Stimulated activated CD8-positive, alpha-beta memory T cell treated with anti-CD3 and anti-CD28 coated beads, Interleukin-12 subunit alpha, Interleukin-12 subunit beta, amount 100 ng/mL, for 4 hours (primary cell): ENCODE measurements at places on chromosomes 2 and 18.

DNA sequence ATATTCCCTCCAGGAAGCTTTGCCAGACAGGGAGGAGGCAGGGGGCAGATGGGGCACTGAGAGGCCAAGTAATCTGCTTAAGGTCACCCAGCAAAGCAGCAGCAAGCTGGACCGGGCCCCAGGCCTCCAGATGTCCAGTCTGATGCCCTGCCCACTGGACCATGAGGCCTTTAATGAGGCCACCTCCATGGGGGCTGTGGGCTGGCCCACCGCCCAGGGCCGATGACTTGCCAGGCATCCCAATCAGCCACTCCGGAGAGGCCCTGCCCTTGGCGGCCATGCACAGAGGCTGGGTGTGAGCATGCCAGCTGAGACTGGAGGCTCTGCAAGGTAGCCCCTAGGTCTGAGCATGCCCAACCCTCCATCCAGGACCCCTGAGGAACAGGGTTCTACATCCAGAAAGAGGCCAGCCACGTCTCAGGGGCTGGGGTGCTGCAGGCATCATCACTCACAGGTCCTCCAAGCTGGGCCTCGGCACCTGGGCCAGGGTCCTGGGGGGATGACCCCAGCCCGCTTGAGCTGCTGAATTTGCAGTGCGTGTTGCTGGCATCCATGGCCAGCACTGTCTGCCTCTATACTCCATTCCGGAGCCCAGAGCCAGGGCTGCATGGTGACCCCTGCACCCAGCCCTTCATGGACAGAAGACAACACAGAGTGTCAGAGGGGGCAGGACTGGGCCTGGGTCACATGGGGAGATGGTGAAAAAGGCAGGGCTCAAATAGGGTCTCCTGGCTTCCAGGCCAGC lies 164.2 kb downstream of the INHBB start:
- no peak for DNase-seq

DNA sequence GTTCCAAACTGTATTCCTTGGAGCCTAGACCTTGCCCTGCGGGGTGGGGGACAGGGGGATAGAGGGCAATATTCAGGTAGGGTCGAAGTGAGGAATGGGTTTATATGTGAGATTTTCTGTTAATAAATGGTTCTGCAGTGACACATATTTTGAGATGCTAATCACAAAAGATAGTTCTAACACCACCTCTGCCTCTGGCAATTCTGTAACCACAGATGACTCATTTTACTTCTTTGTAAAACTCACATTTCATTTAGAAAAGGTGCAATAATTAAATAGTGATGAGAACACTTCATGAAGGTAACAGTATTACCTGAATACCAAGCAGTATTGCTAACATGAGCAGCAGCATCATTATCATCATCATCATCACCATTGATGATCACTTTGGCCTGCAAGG lies 306.6 kb downstream of the SUCLG1 start:
- no peak for DNase-seq

GRCh38 chr18:75782826-75783225 lies 355.3 kb upstream of the SMIM21 start:
- DNase-seq = no peak

DNA sequence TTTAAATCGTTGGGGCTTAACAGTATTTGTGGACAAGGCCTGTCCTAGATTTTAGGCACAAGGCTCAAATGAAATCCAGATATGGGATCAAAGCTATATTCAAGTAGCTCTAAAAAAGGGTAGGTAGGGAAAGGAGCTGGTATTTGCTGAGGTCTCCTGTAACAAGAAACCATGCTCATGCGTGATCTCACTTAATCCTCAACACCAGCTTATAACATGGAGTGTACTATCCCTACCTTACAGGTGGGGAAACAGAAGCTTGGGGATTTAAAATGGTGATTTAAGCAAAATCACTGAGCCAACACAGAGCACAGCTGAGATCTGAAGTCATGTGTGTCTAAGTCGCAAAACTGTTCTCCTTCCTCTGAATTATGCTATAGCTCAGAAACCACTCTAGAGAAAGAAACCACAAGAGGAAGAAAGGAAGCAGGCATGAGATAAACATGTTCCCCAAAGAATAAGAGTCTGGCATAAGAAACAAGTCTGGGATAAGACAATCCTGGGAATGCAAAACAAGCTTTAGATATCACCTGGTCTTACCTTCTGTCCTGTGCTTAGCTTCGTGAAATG lies 43.1 kb downstream of the CYRIA start:
- no peak for DNase-seq

GRCh38 chr2:105861200-105861599 lies 116.5 kb downstream of the NCK2 start:
- no peak for DNase-seq

DNA sequence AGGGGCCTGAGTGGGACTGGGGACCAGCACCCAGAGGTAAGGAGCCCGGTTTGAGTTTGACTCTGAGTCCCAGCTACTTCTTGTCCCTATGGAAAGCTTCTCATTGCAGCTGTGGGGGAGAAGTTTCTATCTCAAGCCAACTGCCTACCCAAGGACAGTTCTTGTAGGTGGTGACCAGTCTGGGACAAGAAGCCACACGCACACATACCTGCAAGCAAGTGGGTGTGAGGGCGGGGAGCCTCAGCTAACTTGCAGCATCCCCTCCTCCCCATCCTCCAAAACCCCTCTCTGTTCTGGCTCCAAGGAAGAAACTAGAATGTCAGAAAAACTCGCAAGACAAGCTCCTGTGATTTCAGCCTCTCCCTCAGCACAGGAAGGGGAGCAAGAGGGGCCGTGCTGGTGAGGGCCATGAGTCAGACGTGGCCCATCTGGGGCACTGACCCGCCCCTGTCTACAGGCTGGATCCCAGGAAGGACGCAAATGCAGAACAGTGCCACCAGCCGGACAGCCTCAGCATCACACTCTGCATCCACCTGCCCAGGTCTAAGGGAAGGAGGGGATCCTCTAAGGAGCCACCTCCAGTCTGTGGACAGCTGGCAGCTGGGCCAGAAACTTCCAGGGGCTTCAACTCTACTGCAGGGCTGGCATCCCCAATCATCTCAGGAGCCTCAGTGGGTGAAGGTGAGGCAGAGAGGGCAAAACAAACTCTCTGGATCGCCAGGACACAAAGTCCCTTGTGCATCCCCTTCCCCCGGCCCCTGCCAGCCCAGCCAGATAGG lies 103.4 kb downstream of the TNS1 start:
- no peak for DNase-seq

GRCh38 chr2:24459224-24460161 lies 31.6 kb upstream of the NCOA1 start:
- DNase-seq = no peak

DNA sequence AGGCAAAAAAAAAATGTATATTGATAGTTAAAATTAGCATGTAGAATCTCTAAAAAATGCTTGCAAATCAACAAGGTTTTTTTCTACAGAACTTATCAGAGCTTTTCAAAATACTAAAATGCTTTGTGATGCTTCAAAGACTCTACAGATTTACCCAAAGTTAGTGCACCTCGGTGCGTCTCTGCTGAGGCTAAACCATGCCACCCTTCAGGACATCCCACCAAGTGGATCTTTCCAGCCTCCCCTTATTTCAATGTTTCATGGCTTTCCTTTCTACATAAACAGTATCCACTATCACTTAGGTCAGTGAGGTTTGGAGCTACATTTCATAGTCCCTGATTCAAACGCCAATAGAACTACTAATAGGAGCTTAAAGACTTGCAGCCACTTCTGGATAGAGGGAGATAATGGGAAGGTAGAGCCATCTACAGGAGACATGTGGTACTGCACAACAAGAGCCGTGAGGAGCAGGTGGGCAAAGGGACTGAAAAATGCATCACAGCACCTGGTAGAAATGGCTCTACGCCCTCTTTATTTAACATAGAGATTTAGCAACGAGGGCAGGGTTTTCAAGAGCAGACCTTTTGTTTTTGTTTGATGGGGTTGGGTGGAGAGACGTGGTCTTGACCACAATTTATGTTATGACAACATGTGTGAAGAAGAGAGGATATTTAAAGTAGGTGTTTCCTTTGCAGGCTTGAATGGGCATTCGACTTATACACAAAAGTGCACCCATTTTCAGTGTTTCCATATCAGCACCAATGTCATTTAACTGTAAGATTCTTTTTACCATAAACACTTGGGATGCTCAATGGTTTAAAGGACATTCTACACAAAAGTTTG lies 56.1 kb upstream of the SLC35G4 start:
- DNase-seq = no peak

DNA sequence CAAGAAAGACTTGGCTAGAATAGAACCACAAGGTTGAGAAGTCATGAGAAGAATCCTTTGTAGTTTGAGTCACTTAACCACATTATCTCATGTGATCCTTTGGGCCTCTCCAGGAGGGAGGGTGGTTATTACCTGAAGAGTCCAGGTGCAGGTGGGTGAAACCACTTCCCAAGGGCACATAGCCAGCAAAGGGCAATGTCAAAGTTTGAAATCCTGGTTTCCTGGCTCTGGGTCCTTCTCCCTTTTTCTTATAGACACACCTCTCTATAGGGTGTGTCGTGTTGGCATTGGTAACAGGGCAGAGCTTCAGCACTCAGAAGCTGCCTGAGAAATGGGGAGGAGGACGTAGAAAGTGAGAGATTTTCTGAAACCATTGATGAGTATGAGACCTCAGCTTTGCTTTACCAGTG lies 137.9 kb downstream of the MGAT5 start:
- no peak for DNase-seq

DNA sequence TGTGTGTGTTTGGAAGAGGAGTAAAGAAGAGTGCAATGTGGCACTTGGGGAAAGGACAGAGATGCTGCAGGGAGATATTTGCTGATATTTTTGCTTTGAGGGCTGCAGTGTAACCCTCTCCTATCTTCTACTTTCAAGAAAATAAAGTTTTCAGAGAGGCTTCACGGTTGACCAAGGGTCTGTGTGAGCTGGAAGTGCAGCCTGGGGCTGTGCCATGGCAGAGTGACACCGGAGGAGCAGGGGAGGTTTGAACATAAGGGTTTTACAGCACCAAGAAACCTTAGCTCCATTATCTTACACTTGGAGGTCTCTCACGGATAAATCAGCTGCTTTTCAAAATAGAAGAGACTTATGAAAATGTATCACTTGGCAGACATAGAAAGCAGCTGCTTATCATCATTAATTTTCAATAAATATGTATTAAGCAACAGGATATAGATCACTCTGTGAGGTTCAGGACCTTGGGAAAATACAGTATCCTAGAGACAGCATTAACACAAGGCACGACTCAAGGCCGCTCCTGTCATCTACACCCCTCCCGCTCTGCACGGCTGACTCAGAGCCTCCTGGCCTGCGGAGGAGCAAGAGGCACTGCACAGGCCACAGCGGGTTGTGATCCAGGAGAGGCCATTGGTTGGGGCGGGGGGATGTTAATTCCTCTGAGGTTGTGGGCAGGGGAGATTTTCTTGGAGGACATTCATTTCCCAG lies 127.8 kb downstream of the COPS8 start:
- DNase-seq = no peak

- no peak for DNase-seq
These were observed 10.4 kb downstream of the STK17B start for GRCh38 chr2:196160946-196161345.
